ENCODE measurements at places on chromosomes 5 and 9.
A peak's percentile ranks its signal among the peaks of the same experiment; 100 is the strongest.

DNA sequence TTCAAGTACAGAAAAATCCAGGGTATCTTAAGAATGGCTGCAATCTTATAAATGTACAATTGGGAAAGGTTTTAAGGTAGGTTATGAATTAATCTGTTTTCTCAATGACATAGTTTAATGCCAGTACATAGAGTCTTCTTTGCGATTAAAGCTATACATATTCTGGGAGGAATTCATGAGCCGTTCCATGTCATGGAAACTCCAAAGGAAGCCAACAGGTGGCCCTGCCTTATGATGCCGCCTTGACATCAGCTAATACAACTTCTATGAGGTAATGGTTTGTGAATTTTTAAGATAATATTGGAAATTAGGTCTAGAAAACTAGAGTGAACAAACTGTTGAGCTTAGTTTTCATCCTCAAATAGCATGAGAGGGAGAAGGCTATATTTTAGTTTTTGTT lies 713.4 kb downstream of the EFNA5 start:
- no peaks in the 10 kb centered on the region for H3K36me3 ChIP-seq
- H3K27ac ChIP-seq: no peak overlapping the region
- H3K4me3 ChIP-seq: no peak overlapping the region
- no peak for DNase-seq

DNA sequence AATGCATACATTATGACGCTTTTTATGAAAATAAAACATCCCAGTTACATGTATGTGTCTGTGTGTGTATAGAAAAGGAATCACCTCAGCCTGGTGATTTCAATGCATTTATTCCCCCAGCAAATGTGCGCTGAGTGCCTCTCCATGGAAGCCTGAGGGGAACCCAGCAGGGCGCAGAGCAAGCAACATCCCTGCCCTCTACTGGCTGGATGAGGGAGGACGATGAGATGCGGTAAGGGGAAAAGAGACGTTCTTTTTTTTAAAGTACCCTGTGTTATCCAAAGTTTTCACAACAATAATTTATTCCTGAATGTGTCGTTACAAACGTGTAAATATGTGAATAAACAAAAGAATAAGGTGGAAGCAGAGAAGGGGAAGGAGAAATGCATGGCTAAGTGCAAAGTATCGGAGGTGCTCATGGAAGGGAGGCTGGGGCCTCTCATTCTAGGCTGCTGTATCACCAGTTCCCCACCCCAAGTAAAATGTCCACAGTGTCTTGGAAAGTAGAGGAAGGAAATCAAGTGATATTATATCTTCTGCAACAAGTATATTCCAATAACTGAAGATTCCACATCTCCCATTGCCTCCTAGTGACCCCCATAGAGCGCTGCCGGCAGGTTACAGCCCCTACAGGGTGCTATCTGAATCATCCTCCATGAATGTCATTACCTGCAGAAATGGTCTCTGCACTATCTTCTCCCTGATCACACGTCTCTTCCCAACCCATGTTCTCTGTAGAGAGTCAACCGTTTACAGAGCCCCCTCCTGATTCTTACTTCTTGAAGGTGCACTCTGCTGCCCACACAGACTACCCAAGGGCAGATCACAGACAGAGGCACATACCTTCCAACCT lies 13.0 kb upstream of the ABLIM3 start:
- no peak overlapping the region for H3K27ac ChIP-seq
- no peaks in the 10 kb centered on the region for H3K36me3 ChIP-seq
- H3K4me1 ChIP-seq: no peaks in the 10 kb centered on the region
- H3K4me3 ChIP-seq: no peak overlapping the region
- H3K27me3 ChIP-seq: peaks cover 4% of the 10 kb centered on the region

- H3K27ac ChIP-seq: peak overlapping the region; percentile 33
- H3K36me3 ChIP-seq: peaks cover 35% of the 10 kb centered on the region
- no peak for DNase-seq
- no peak overlapping the region for H3K4me3 ChIP-seq
- peaks cover 31% of the 10 kb centered on the region for H3K4me1 ChIP-seq
- H3K27me3 ChIP-seq: no peaks in the 10 kb centered on the region
These were observed 4.3 kb downstream of the GFM2 start for GRCh38 chr5:74762599-74762998.

GRCh38 chr9:134396258-134396742 lies 70.0 kb downstream of the RXRA start:
- no peaks in the 10 kb centered on the region for H3K27me3 ChIP-seq
- peaks cover 18% of the 10 kb centered on the region for H3K36me3 ChIP-seq
- peak; percentile 33 for DNase-seq
- H3K4me3 ChIP-seq: peak overlapping the region; percentile 70
- H3K4me1 ChIP-seq: peaks cover 42% of the 10 kb centered on the region

DNA sequence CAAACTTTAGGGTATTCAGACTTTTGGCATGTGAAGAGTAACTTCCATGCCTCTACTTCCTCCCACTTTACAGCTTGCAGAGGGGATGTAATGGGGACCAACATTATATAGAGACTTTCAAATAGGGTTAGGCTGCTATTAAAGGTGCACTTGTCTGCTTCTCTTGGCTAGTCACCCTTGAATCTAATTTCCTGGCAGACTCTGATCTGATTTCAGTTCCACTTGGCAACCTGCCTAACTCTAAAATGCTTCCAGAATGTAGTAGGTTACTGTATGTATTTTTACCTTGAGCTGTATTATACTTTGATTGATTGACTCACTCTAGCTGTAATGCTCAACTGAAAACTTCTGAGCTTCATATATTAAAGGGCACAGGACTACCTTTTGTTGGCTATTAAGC lies 693.4 kb downstream of the KCTD16 start:
- DNase-seq: no peak
- no peak overlapping the region for H3K27ac ChIP-seq
- H3K36me3 ChIP-seq: no peaks in the 10 kb centered on the region
- H3K27me3 ChIP-seq: no peaks in the 10 kb centered on the region

- H3K4me1 ChIP-seq: no peaks in the 10 kb centered on the region
- H3K36me3 ChIP-seq: no peaks in the 10 kb centered on the region
- no peak overlapping the region for H3K4me3 ChIP-seq
- no peak for DNase-seq
These were observed 25.0 kb upstream of the TRIM36 start for GRCh38 chr5:115194676-115195075.

DNA sequence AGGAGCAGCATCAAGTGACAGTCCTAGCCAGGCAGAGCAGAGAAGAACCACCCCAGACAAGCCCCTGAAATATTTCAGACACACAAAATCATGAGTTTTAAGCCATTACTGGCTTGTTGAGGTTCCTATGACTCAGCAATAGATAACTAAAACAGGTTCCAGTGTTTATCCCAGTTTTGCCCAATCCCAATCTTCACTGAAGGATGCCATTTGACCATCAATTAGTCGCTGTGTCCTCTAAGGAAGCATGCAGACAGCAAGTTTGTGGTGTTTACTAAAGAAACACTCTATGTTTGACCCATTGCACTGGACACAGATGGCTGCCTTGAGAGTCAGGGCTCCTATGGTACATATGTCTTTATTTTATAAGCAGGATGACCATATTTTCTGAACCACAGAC lies 186.7 kb downstream of the SYK start:
- no peaks in the 10 kb centered on the region for H3K27me3 ChIP-seq
- H3K36me3 ChIP-seq: peaks cover 10% of the 10 kb centered on the region
- H3K27ac ChIP-seq: no peak overlapping the region
- peaks cover 17% of the 10 kb centered on the region for H3K4me1 ChIP-seq
- no peak for DNase-seq

DNA sequence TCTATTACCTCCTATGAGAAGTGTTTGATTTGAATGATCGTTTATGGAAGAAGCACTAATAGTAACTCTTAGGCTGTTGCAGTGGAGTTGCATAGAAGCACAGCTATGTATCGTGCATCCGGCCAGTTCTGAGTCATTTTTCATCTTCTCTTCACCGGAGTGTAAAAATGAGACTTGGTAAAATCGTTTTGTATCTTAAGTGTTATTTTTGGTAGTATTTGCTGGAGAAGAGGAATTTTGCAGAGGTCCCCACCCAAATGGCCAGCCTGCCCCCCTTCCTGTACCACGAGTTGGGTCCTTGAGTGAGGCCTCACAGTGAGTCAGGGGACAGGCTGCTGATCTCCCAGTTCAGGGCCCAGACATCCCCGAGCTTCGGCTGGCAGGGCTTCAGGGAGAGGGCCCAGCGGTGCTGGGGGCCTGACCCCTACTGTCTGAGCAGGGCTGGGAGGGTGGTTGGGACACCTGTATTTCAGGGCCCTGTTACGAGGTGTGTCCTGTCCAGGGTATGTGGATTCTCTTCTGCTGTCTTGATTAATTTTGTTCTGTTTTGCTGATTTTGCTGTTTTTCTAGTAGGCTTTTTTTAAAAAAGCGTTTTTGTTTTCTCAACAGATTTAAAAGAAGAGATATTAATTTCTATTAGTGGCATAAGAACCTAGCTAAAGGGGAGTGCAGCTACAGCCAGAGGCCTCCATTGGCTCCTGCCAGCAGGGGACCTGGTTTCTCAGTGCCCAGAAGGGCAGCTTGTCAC lies 210.8 kb downstream of the TRIO start:
- H3K36me3 ChIP-seq: no peaks in the 10 kb centered on the region
- H3K27me3 ChIP-seq: peaks cover 6% of the 10 kb centered on the region
- no peak overlapping the region for H3K4me3 ChIP-seq

- H3K27ac ChIP-seq: no peak overlapping the region
- no peak for DNase-seq
- H3K4me3 ChIP-seq: no peak overlapping the region
- peaks cover 40% of the 10 kb centered on the region for H3K36me3 ChIP-seq
- H3K4me1 ChIP-seq: no peaks in the 10 kb centered on the region
These were observed 34.1 kb downstream of the PRRC1 start for GRCh38 chr5:127551410-127552041.

Data from activated T-helper 2 cell treated with anti-CD3 and anti-CD28 coated beads, Interferon-gamma antibody, Interleukin-2, Interleukin-4, amounts not matched to agents 10 μg/mL and 5 μg/mL and 100 μg/mL, durations not matched to agents 14 hours and 24 hours and 36 hours (primary cell).